Activated T-helper 1 cell treated with Interleukin-2 at 50 U/mL for 16 hours (primary cell): ENCODE measurements at places on chromosomes 12 and 14.

DNA sequence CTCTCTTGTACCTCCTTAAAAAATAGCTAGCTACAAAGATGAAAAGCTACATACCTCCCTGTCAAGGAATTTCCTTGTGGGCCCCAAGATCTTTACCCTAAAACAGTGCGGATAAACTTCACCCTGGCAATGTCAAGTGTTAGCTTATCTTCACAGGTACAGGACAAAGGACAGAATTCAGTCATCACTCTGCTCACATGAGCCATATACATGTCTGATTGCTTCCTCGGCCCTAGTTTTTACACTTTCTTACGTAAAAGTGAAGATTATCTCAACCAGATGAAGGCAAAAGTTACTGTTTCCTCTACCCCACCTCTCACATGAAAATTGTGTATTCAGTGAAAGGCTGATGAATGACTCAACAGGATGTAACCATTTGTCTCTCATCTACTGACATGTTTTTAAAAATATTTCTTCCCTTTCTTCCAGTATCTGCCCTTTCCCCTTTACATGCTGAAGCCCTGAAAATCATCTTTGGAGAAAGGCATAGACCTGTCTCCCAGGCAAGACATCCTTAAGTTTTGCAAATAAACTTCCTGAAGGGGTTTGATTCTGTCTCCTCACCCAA, 890.1 kb downstream of the GALC start:
- no peak for DNase-seq

GRCh38 chr12:110846615-110847566, at the start of gene CCDC63:
CCDC63 (plus strand) TSS chr12:110846987; CDS start chr12:110852955, 5,968 bp downstream.
- DNase-seq: no peak

DNA sequence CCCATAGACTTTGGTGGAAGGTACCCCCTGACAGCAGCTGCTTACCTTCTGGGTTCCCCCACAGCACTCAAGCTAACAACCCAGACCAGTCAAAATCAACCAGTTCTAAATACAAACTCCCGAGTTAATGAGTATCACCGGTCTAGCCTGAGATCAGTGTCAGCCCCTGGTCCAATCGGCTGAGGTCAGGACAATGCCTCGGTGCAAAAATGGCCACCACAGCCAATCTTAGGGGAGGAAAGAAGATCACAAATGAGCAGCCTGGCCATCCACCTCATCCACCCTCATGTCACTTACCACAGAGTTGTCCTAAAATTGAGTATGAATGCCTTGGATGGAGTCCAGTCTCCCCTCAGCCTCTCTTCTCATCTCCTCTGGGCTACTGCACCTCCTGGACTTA, 128.5 kb downstream of the PHETA1 start:
- no peak for DNase-seq

DNA sequence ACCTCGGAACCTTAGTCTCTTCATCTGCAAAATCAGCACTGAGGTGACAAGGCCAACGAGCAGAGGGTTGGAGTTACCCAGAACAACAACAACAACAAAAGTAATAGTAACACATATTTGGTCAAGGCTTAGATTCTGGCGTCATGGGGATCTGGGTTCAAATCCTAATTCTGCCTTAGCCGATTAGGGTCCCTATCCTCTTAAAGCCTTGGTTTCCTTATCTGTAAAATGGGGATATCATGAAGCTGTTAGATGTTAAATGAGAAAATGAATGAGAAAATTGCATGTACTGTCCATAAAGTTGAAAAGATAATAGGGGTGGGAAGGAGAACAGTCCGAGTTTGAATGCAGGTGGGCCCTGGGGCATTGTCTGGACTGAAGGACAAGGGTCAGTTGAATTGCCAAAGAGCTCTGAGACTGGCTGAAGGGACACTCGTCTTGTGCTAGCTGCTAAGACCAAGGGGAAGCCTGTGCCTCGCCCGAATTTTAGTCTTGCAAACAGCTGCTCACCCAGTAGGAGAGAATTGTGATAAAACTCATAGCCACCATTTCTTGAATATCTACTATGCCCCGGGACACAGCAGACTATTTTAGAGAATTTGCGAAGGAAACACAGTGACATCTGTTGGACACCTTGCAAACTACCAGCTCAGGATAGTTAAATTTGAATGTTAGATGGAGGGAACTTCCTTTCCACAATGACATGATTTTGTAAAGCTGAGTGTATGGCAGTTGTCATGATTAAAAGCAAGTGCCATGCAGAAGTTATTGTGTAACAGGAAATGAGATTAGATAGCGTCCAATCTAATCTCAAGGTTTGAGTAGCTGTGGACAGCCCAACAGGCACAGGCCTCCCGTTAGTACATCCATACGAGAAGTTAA, 6.8 kb upstream of the HNF1A start:
- no peak for DNase-seq
